ENCODE measurements at places on chromosomes 3 and 15.

DNA sequence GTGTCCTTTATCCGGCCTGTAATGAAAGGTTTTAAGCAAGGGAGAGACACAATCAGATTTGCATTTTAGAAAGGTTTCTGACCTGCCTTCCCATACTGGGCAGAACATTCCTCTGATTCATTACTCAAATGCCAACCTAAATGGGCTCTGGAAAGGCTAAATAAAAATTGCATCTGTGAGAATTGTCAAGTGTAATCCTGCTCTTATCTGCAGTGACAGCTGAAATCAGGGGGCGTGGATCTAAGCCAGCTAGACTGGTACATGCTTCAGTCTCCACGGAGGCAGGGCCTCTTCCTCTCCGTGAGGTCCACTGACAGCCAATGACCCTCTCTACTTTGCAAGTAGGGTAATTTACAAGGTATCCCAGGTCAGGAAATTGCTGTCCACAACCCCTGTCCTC, 32.5 kb upstream of the MINAR1 start:
- DNase-seq, result no peak

DNA sequence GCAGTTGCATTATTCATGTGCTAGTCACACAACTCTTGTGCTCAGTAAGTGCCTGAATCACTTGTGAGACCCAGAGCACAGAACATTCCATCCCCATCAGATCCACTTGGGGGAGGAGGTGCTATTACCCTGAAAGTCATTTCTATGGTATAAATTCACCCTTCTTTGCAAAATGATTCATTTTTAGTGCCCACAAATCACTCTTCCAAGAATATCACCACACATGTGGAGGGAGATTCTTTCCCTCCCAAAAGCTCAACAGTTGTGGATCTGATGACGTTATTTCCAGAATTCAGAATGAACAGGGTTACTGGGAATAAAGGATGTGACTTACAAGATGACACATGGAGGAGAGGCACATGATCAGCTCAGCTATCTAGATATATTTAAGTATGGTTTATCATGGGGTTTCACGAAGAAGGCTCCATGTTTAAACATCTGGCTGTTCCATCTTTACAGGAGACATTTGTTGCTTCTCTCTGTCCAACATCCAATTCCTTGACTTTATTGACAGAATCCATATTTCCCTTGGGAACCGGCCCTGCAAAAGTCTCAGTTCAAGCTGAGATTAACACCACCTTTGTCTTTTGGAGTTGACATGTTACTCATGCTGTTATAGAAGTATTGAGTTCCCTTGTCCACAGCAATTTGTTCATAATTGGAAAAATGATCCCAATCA, 214.2 kb upstream of the PROK2 start:
- no peak for DNase-seq

DNA sequence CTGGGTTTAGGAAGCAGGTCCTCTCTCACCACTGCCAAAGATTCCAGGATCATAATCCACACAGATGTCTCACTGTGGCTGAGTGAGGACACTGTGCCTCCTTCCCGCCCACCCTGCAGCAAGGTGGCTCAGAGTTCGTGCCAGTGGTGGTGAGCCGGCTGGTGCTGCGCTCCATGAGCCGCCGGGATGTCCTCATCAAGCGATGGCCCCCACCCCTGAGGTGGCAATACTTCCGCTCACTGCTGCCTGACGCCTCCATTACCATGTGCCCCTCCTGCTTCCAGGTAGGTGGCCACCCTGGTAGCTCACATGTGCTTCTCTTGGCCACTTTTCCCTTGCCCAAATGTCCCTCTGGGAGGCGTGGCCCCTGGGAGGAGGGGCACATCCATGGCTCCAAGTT, 9.0 kb upstream of the RHO start:
- DNase-seq, result no peak

DNA sequence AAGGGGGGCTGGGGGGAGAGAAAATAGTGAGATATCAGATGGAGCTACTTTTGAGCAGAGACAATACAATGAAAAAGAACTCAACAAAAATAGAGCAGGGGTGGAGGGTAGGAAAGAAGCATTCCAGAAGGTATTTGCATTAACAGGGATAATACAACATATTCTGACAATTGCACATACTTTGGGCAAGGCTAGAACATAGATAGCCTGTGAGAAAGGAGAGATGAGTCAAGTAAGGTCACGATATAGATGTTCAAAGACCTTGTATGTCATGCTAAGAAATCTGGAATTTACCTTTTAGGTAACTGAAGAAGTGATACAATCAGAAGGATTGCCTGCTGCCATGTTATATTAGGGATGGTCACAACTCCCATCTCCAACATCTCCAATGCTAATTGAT, 155.2 kb downstream of the GSK3B start:
- no peak for DNase-seq

GRCh38 chr15:65399001-65399706, 21.4 kb upstream of the IGDCC3 start:
- no peak for DNase-seq

GRCh38 chr3:58471025-58471887, 20.6 kb upstream of the KCTD6 start:
- DNase-seq, result no peak

GRCh38 chr3:141505166-141505565, 18.3 kb downstream of the RASA2 start:
- DNase-seq, result no peak

DNA sequence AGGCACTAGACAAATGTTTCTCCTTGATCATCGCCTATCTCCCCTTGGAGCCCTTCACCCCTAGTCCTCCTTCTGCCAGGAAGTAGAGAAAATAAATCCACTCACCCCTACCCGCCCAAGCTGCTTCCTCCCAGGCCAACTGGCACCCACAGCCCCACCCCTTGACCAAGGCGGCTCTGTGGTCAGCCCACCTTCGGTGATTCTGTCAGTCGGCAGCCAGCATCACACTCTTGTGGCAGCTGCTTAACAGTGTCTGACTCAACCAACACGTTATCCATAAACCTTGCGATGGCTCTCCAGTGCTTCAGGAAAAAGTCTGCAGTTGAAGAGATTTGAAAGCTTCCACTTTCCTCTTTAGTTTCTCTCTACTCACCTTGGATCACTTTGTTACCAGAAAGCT, 7.6 kb downstream of the SHF start:
- DNase-seq, result no peak
